ENCODE measurements at places on chromosomes 2 and 18.

DNA sequence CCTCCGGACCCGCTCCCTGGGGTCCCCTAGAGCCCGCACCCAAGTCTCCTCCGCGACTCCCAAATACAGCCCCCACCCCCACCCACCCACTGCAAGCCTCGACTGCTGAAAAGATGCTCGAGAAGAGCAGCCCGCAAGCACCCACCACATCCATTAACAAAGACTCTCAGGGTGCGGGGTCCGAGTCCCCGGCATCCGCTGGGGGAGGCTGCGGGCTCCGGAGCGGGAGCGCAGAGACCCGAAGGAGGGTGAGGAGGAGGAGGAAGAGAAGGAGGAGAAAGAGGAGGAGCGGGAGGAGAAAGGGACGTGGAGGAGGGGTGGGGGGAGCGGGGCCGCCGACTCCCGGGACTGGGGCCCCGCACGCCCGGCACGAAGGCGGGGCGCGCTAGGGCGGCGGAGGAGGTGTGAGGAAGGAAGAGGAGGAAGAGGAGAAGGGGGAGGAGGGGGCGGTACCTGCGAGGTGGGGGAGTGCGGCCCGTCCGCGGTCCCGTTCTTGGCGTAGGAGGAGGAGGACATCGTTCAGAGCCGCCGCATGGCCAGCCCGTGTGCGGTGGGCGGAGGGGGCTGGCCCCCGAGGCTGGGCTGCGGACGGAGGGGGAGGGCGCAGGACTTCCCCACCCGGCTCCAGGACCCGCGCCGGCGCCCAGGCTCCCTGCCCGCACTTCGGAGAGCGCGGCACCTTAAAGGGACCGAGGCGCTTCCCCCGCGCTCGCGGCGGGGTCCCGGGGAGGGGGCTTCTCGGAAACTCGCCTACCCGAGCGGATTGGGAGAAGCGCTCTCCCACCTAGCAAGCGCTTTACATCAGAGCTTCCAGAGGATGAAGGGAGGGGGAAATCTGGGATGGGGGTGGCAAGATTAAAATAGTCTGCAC, at the start of gene CACNB4:
CACNB4 (minus strand) TSS at position 549 of the 871 bp plus-strand sequence.
- no peak for DNase-seq

DNA sequence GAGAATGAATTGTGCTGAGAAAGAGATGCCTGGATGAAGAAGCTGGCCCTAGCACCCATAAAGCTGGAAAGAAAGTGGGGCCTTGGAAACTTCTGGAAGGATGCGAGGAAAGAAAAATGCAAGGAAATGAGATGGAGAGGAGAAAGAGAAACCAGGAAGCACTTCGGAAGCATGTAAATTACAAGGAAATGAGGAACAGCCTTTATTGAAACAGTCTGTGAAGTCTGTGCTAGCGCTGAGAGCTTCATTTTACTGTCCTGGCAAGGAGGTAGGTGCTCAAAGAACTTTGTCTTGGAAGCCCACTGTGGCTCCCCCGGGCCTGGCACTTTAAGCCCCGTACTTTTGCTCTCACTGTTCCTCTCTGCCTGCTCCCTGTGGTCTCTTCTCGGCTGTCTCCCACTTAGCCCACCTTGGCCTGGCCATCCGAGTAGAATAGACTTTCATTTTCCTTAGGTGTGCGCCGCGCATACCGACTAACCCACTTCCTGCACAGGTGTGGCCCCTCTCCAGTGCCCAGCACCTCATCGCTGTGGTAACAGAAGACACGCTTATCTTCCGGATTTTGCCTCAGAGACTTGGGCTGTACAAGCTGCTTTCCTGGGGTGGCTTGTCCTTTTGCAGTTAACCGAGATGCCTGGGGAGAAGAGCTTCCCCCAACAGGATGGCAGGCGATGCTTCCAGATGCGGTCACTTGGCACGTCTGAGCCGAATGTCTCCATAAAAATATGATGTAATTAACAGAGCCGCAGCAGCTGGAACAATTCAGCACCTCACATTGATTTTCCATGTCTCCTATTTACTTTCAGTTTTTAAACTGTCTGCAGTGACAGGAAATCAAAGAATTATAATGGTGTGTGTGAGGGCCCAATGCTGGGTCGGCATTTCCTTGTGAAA, 199.6 kb downstream of the HRH4 start:
- DNase-seq = no peak

GRCh38 chr2:223669453-223670225, 67.5 kb upstream of the SCG2 start:
- DNase-seq = no peak

DNA sequence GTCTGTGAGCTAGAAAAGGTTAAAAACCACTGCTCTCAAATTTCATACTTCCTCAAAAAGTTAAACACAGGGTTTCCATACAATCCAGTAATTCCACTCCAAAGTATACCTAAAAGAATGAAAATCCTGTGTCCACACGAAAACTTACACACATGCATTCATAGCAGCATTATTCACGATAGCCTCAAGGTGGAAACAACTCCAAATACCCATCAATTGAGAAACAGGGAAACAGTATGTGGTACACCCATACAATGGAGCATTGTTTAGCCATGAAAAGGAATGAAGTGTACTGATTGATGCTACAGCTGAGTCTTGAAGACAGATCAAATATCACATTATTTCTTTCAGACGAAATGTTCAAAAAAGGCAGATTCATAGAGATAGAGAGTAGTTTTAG, 36.7 kb downstream of the UXS1 start:
- DNase-seq = no peak
